T-helper 1 cell (primary cell): ENCODE measurements at places on chromosomes 1 and 21.

GRCh38 chr1:199646761-199647160 lies 380.7 kb upstream of the NR5A2 start:
- no peak for DNase-seq

- peak; percentile 29 for DNase-seq
These were observed 54.8 kb upstream of the SOD1 start for GRCh38 chr21:31604591-31605190.

DNA sequence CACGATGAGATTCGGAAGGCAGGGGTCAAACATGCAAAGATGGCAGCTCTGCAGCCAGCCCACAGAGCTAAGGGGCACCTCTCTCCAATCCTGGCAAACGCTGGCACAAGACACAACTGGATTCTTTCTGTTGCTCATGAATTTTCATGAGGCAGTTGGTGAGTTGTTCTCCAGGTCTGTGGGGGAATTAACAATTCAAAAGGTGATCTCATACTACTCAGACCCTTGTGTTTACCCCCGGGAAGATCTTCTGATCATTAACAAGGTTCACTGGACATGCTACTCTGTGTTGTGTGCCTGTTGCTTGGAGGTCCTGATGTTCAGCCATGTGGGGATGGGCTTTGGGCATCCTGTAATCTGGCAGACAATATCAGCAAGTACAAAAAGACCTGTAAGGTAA lies 128.9 kb downstream of the HHAT start:
- DNase-seq = no peak

- DNase-seq = no peak
These were observed 9.5 kb downstream of the DSCAM start for GRCh38 chr21:40837456-40837855.

- DNase-seq = no peak
These were observed 633 bp downstream of the DMRTA2 start for GRCh38 chr1:50422675-50422945.

DNA sequence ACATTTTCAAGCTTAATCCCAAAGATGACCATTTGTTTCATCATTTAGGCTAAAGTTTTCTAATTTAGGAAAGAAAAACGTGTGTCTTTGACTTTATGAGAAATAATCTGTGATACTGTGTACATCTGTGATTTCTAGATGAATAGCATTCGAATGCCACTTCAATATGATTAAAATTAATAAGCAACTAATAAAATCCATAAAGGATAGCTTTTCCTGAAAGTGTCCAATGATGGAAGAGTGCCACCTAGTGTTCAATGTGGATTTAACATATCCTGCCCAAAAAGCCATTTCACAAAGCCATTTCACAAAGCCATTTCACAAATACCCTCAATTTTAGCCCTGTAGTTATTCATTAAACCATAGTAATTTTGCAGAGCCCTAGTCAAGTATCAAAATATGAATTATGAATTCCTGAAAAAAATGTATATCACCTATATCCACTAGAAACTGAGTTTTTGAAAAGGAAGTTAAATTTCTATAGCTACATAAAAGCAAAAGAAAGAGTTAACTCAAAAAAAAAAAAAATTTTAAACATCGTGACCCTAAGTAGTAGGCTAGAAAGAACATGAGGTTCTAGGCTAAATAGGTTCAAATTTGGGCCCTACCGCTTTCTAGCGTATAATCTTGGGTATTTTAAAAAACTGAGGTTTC lies 19.1 kb downstream of the NME7 start:
- DNase-seq = no peak

DNA sequence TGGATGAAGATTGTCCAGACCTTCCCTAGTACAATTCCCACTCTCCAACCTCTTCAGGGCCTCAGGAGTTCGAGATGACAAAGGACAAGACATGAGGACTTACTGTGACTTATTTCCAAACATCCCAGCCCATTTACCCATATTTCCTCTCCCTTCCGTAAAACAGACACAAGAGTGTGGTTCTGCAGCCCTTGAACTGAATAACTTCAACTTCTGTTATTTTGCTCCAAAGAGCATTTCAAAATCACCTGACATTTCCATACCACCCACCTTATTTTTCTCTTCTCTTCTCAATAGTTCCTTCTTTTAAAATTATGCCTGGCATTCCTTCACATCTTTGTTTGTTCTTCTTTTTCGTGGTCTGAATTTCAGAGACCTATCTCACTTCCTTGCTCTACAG lies 8.7 kb upstream of the OR10K2 start:
- no peak for DNase-seq

- DNase-seq = no peak
These were observed 71.4 kb downstream of the ZNF281 start for GRCh38 chr1:200338451-200338850.

- no peak for DNase-seq
These were observed 37.7 kb downstream of the CD34 start for GRCh38 chr1:207873055-207873890.

DNA sequence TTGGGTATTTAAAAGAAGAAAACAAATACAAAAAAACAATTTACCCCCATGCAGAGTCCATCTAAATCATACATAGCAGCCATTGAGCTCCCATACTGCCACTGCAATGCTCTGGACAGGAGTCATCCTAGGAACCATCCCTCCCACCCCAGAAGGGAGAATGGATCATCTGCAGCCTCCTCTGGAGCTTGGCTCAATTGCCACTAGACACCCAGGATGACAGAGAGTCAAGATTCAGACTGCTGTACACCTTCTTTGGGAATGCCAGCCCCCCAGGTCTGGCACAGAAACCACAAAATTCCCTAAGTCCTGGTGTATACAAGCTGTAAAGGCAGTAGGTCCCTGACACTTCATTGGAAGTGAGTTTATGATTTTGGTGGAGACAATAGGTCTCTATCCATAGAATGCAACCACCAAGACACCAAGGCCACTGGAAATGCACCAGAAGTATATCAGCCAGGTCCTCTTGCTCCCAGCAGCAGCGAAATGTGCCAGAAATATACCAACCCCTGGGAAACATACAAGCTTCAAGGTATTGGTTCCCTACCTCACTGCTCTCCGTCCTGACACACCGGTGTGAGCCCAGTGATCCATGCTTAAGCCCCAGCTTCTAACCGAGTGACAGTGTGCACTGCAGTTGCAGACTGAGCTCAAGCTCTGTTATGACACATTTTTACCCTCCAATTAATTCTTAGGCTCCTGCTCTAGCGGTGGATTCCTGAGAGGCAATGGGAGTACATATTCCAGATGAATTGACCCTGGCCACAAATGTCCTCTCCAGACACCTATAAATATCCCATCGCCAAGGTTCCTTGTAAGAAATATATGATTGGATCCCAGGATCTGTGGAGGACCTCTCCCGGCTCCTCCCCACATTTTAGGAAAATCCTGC lies 4.4 kb downstream of the TAL1 start:
- no peak for DNase-seq

DNA sequence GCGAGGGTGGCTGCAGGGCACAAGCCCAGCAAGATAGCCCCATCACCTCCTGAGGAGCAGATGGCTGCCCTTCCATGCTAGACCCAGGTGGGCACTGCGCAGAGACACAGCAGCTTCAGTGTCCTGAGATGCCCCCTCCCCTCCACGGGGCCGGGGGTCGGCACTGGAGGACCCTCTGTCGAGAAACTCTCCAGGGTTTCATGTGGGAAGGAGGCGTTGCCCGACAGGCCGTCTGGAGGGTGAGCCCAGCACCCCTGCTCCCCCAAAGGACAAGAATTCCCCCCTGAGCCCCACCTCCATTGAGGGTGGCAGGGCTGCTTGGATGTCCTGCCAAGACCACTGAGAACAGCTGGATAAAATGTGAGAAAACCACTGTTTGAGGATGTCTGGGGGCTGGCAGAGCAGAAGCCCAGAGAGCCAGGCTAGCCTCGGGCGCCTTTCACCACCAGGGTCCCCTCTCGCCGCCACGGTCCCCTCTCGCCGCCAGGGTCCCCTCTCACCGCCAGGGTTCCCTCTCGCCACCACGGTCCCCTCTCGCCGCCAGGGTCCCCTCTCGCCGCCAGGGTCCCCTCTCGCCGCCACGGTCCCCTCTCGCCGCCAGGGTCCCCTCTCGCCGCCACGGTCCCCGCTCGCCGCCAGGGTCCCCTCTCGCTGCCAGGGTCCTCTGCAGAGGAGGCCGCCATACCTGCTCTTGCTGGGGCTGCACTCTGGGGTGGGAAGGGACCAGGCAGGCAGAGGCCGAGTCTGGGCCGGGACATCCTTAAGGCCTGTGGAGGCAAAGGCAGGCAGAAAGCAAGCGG lies 44.2 kb downstream of the SLC19A1 start:
- no peak for DNase-seq

DNA sequence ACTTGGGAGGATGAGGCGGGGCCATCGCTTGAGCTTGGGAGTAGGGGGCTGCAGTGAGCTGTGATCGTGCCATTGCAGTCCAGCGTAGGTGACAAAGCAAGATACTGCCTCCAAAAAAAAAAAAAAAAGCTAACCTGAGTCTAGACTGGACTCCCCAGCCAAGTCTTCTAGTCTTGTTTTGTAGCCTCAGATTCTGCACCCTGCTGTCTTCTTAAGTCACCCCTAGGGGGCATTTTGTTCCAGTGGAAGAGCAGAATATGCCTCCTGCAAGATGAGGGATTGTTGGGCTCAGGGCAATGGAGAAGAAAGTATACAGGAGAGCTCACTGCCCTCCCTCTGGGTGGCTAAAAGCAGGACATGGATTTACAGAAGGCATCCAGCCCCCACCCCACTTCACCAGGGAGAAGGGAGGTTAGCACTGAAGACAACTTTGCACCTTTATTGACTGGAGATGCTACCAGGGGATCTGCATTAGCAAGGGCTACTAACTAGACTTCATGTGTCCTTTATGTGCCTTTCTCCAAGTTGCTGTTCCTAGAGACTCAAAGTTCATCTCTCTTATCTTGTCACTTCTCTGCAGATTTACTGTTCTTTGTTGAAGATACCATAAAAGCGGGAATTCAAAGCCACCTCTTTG lies 15.3 kb upstream of the RNF187 start:
- no peak for DNase-seq

DNA sequence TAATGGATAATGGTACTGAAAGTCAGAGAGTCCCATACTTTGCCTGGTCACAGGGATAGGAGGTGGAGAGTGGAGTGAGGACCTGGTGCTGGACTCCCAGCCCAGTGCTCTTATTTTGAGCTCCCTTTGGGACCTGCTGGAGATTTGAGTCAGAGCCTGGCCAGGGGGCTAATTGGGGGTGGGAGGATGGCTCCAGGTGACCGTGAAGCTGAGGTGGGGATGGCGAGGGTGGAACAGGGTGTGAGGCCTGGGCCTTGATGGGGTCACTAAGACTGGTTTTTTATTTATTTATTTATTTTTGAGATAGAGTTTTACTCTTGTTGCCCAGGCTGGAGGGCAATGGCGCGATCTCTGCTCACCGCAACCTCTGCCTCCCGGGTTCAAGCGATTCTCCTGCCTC lies 17.8 kb downstream of the AMPD2 start:
- DNase-seq = no peak

- no peak for DNase-seq
These were observed 260.7 kb downstream of the HLX start for GRCh38 chr1:221139991-221140390.

GRCh38 chr1:243596431-243597062 lies 253.5 kb downstream of the AKT3 start:
- DNase-seq = no peak

GRCh38 chr1:109786531-109787021 lies 22.9 kb upstream of the EPS8L3 start:
- no peak for DNase-seq

DNA sequence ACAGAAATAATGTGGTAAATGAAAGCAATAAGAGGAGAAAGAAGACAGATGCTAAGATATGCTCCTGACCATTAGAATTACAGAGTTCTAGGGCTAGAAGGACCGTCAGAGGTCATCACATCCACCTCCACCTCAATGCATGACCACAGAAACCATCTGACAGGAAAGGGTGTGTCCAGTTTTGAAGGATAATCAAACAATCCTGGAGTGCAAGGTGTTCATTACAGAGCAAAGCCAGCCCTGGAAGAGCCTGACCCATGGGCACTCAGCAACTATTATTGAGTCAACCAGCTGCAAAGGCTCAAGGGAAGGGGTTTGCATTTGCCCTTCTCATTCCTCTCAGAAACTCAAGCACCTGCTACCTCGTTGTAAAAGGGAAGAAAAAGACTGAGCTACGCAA lies 46.4 kb downstream of the TOR1AIP2 start:
- no peak for DNase-seq

- DNase-seq = no peak
These were observed 254.0 kb upstream of the RUNX1 start for GRCh38 chr21:35303085-35303484.

DNA sequence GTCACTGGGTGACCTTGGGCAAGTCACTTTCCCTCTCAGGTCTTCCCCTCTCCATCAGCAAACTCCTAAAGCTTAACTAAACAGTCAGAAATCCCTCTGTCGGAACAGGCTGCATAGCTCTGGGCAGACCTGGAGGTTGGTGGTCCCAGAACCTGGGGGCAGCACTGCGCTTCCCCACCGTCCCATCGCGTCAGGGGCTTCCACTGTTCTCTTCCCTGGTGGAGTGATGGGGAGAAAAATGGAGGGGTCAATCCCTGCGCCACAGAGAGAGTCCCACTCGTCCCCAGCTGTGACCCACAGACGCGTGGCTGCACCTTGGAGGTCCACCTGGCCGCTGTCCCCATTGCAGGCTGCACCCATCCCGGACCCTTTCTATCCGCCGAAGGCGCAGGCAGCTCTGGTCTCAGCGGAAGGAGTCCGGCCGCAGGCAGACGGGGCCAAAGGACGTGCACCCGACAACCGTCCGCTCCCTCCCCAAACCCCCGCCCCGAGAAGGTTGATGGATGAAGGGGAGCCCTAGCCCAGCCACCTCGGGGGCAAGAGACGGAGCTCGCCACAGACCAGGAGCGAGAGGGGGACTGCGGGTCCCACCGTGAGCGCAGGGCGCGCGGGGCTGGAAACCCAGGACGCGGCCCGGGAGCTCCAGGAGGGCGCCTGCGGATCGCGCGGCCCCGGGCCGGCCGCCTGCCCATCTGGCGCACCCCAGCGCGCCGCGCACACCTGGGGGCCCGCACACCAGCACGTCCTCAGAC lies 588 bp upstream of the WNT3A start:
- no peak for DNase-seq

- DNase-seq = no peak
These were observed 60.6 kb downstream of the RGS2 start for GRCh38 chr1:192869308-192869940.

DNA sequence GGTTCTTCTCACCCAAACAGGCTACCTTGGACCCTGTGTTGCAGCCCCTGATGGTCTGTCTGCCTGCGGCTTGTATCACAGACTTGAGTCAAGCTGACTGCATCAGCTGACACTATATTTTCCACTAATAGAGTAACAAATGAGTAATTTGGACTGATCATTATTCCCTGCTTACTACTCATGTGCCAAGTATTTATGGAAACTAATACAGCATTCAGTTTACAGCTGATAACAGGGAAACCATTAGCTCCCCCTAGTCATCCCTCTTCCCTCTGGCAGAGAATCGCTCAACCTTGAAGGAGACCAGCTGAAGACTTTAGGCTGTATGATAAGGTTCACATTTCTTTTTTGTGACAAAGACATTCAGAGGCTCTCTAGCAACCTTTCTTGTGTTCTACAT lies 116.6 kb upstream of the SYT6 start:
- no peak for DNase-seq
